Frontal cortex (tissue), 4 donors: ENCODE measurements at places on chromosomes 3 and 15. TPM values are rescaled to one million over a fixed set of nuclear protein-coding genes. Genes with fewer than 3 reads are reported as not detected.

- no peak for DNase-seq
Measured at GRCh38 chr3:133445108-133445507, 45.3 kb downstream of the BFSP2 start.

GRCh38 chr15:98823012-98823458, 174.7 kb downstream of the IGF1R start:
- no peak for DNase-seq

DNA sequence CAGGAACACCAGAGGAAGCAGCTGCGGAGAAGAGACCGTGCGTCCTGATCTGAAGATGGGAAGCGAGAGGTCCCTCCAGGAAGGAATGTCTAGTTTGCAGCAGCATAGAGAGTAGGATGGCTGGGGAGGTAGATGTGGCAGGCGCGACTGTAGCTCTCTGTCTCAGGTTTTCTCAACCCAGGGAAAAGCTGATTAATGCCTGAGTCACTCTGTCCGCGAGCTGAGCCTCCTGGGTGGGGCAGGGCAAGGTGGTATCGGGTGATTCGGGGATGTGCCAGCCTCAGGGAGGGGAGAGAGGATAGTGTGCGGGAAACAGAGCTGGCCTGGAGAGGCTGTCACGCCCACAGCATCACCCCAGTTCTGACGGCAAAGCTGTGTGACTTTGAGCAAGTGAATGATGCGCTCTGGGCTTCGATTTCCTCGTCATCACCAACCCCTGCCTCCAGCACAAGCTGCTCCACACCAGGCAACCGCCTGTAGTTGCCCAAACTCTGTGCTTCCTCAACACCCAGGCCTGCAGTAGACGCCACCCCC, 28.4 kb downstream of the CPN2 start:
- DNase-seq, result no peak

Gene FOXL2NB
- 0.41 TPM for total RNA-seq

Gene TTC21A
- 3.7 TPM for total RNA-seq

DNA sequence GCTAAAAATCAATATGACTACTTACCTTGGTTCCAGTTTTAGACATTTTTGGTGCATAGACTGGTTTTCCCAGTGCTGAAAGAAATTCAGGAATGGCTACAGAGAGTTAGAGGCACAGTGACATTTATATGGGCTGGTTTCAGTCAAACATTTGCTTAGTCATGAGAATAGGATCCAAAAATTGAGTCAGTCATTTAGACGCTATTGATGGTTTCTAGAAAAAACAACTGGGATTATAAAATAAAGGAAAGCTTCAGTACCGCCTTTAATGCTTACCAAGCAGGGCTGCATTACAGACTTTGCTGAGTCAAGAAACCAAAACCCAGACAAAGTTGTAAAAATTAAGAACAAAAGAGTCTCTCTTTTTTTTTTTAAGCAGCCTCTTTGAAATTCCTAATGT, at the start of gene CRYGS:
Gene CRYGS (minus strand): TSS at position 100 of the 400 bp plus-strand sequence. CDS start 54 bp downstream, at position 46.
- no peak for DNase-seq
